ENCODE measurements at places on chromosomes 1 and 21. TPM values are rescaled to one million over a fixed set of nuclear protein-coding genes. Genes with fewer than 3 reads are reported as not detected.

Gene RXFP4
- total RNA-seq: not detected

Gene PRKAA2
- 2.2 TPM for total RNA-seq

Gene CENPF
- 6.8 TPM for total RNA-seq

Gene TUT4
- total RNA-seq: 44.9 TPM

Gene CIART
- 16.6 TPM for total RNA-seq

Gene GIPC2
- total RNA-seq: under 0.01 TPM

Gene LCE3E
- total RNA-seq: not detected

Gene OR2L5
- total RNA-seq: 0.32 TPM

Gene IL20
- not detected for total RNA-seq

Gene CELA2B
- total RNA-seq: not detected

Gene GLMP
- 85.2 TPM for total RNA-seq

Gene ZNF687
- 27.4 TPM for total RNA-seq

Gene NEK2
- 1.6 TPM for total RNA-seq

Gene GBP4
- total RNA-seq: 0.97 TPM

Gene PDZK1
- total RNA-seq: 0.97 TPM

All from hair follicle dermal papilla cell (primary cell).